ENCODE measurements at places on chromosomes 6 and 20. TPM values are rescaled to one million over a fixed set of nuclear protein-coding genes. Genes with fewer than 3 reads are reported as not detected.

TFAP2D gene
- total RNA-seq: not detected

R3HDML gene
- total RNA-seq: not detected

C2 gene
- 9.0 TPM for total RNA-seq

FAM217A gene
- under 0.01 TPM for total RNA-seq

ZNF391 gene
- 1.1 TPM for total RNA-seq

PACRG gene
- total RNA-seq: 0.42 TPM

All from thymus (tissue), 14 donors.